ENCODE measurements at places on chromosomes 11 and 22.
A peak's percentile ranks its signal among the peaks of the same experiment; 100 is the strongest.

GRCh38 chr22:49997251-49997599 is 15.3 kb downstream of the IL17REL start:
- DNase-seq: no peak

DNA sequence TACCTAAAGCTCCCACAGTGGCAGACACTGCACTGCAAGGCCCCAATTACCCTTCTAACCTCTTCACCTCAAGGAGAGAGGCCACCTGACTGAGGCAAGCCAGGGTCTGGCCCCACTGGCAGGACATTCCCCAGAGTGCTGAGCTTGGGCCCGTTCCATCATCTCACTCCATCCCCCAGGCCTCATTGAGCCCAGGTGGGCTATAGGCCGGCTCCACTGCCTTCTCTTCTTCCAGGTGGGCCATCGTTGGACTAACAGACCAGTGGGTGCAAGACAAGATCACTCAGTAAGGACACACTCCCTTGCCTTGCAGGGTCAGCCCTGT is 19.1 kb downstream of the CDC45 start:
- DNase-seq: no peak

DNA sequence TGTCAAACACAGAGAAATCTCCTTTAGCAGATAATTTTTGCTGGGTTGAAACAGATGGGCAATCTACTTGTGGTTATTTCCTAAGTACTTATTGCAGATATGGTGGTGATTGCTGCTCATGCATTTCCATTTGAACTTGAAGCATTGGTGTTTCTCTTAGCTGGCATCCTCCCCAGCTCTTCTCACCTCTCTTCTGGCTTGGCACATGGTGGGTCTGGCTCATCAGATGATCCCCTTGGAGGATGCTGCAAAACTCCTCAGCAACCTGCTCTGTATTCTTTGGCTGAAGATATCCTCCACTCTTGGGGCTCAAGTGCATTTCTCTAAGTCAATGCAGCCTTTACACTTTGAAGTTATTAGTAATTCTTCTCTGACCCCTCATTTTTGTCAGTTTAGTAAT is 87.3 kb upstream of the MYO18B start:
- DNase-seq: no peak

DNA sequence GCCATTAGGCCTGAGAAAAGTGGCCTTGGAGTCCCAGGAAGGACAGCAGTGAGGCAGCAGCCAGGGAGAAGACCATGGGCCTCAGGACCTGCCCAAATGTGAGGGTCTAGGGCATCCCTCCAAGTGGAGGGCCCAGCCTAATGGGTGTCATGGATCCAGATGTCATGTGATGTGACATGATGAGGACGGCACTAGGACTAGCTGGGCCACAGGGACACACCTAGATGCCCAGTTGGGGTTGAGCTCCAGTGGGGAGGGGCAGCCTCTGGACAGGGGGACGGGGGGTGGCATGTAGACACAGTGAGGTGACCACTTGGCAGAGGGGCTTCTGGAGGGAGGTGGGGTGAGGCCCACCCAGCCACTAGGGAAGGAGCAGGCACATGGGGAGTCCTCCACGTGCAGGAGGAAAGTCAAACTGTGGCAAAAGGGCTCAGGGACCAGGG is 5.4 kb downstream of the SCARF2 start:
- peak; percentile 2 for DNase-seq

DNA sequence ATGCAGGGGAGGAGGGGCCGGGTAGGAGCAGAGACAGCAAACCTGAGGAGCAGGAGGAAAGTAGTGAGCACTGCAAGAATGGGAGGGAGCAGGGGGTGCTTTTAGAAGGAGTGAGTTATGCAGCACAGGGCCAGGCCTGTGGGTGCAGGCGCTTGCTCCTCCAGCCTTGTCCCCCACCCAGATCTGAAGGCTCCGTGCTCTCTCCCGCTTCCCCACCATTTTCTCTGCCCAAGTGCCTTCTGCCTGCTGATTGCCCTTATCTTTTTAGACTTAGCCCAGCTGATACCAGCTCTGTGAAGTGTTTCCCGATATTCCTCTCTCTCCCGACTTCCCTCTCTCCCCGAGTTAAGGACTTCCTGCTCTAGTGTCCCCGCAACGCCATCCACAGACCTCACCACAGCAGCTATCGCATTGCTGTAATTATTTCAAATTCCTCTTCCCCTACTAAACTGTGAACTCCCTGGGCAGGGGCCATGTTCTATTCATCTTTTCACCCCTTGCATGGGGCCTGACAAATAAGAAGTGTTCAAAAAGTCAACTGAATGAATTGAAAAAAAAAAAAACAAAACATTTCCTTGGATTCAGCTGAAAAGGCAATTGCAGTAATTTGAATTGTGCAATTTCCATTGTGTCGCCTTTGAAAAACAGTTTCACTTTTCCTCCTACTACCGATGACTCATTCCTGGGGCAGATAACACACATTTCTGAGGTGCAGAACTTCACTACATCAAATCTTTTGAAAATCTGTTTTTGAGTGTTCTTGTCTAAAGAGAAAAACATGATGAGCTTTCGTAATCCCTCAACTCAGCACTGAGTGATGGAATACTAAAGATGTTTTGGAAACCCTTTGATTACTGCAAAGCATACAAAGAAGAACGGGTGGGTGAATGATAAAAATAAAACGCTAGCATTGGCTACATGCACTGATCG is 69.7 kb upstream of the BMAL1 start:
- DNase-seq: no peak

- DNase-seq: no peak
Observed at GRCh38 chr22:46443850-46444389, 93.5 kb downstream of the CELSR1 start.

DNA sequence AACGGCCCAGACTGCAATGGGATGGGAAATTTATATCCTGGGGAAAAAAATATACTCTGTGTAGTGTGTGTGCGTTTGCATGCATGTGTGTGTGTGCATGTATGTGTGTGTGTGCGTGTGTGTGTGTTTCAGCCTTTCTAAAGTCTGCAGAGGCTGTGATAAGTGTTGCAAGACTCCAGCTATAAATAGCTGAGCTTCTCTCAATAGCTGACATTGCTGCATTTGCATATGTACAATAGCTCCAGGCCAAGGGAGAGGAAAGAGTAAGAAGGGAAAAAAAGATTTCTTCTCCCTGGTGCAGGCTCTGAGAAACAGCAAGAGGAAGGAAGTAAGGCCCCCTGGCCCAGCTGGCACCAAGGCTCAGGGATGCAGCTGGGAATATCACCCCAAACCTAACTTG is 483.0 kb downstream of the MN1 start:
- DNase-seq: no peak
